Activated CD8-positive, alpha-beta memory T cell treated with anti-CD3 and anti-CD28 coated beads for 1 hour (primary cell): ENCODE measurements at places on chromosomes 11 and 22.

GRCh38 chr11:78187366-78188285 is 800 bp downstream of the KCTD21 start:
- peak; percentile 36 for DNase-seq

GRCh38 chr11:64935359-64936081 is at the start of gene GPHA2:
GPHA2 (minus strand) TSS chr11:64935893; CDS start chr11:64935460, 433 bp downstream.
- no peak for DNase-seq

GRCh38 chr22:23523713-23524112 is 56.4 kb downstream of the IGLL1 start:
- no peak for DNase-seq

DNA sequence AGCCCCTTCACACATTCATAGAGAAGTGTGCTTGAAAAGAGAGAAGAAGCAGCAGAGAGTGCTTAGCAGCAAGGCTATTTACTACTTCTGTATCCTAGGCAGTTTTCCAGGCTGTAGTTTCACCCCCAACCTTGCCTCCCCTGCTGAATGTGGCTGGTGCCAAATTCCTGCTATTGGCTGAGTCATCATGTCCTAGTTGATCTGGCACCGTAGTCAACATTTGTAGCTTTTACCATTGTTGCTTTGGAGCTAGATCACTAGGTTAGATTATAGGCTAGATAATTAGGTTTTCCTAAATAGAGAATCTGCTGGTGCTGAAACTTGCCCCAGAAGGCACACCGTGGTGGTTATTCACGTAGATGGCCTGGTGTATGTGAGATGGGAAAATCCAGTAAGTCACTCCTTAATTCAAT is 32.7 kb downstream of the ARHGAP42 start:
- DNase-seq, result no peak

DNA sequence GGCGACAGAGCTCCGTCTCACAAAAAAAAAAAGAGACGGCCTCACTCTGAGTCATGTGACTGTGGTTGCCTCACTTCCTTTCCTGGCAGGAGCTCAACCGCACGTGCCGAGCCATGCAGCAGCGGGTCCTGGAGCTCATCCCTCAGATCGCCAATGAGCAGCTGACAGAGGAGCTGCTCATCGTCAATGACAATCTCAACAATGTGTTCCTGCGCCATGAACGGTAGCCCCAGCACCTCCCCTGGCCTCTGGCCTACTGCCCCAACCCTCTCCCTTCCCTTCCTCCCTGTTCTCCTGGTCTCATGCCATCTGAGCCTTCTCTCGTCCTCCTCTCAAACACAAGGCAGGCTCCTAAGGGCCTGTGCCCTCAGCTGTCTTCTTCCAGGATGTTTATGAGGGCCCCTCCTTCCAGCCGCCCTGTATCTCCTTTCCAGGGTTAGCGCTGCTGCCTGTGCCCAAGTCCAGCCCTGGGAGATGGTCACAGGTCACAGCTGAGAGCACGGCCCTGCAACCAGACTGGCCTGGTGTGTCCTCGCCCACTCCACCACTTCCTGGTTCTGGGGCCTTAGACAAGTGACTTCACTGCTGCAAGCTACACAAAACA is 30.7 kb downstream of the TOM1 start:
- peak; percentile 16 for DNase-seq

- no peak for DNase-seq
Observed at GRCh38 chr11:1479006-1479677, 7.4 kb downstream of the MOB2 start.

DNA sequence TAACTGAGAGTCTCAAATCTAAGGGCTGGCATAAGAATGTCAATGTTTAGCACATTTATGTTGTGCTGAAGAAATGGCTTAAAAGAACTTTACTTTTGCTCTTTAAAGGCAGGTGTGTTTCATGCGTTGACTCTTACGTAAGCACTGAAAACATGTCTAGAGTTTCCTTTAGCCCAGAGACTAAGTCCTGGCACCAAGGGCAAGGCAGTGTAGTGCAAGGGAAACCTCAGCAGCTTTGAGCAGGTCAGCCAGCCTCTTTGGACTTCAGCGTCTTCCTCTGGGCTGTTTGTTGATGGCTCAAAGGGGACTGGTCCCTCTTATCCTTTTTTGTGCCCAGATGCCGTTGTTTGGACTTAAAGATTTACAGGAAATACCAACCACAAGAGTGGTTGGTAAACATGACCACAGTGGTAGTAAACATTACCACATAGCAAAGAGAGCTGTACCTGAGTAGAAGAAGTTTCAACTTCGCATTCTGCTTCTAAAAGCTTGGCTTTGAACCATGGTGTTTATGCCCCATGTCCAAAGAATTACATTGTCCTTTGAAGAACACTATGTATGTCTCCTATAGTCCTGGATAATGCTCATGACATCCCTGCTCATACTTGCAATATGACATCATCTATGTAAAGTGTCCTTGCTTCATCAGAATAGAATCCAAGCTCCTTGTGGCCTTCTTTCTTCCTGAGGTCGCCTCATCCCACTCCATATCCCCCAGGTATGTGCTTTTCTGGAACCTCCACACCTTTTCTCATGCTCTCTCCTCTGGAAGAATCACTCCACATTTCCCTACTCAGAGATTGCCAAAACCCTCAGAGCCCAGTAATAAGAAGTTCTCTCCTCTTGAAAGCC is 23.5 kb downstream of the TENM4 start:
- no peak for DNase-seq

- DNase-seq, result no peak
Observed at GRCh38 chr11:126339073-126339862, 16.2 kb upstream of the ST3GAL4 start.

- no peak for DNase-seq
Observed at GRCh38 chr22:48842976-48843375, 984.7 kb downstream of the BRD1 start.

- DNase-seq, result no peak
Observed at GRCh38 chr11:57647960-57648800, 1.5 kb downstream of the YPEL4 start.

DNA sequence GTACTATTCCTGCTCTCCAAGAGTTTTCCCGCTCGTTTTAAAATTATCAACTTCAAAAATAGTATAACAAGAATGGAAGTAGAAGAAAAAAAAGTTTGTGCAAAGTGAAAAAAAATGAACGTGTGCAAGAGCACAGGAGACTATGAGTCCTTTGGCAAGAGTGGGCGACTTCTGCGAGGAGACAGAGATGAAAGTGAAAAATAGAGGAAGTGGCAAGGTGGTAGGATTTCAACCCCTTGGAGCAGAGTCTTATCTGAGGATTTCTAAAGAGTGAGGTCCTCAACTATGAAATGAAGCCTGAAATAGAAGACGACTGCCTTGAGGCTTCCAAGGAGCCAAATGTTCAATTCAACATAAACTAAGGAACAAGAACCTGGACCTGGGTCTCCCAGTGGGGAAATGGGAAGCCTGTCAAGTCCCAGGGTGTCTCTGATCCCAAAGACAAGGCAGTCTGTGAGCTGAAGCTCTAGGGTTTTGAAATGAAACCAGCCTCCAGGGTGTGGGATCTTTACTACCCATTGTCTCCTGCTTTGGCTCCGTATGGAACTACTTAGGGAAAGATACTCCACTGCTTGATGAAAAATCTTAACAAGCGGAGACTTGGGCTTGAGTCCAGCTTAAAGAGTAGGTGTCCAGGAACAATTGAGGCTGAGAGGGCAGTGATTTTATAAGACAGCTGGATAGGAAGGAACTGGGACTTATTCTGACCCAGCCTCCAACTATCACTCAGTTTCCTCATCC is 4.8 kb downstream of the P4HA3 start:
- DNase-seq, result no peak

- DNase-seq, result no peak
Observed at GRCh38 chr11:65132988-65133700, 1.2 kb downstream of the SYVN1 start.

- DNase-seq, result no peak
Observed at GRCh38 chr11:121417055-121417551, 35.0 kb upstream of the SORL1 start.

DNA sequence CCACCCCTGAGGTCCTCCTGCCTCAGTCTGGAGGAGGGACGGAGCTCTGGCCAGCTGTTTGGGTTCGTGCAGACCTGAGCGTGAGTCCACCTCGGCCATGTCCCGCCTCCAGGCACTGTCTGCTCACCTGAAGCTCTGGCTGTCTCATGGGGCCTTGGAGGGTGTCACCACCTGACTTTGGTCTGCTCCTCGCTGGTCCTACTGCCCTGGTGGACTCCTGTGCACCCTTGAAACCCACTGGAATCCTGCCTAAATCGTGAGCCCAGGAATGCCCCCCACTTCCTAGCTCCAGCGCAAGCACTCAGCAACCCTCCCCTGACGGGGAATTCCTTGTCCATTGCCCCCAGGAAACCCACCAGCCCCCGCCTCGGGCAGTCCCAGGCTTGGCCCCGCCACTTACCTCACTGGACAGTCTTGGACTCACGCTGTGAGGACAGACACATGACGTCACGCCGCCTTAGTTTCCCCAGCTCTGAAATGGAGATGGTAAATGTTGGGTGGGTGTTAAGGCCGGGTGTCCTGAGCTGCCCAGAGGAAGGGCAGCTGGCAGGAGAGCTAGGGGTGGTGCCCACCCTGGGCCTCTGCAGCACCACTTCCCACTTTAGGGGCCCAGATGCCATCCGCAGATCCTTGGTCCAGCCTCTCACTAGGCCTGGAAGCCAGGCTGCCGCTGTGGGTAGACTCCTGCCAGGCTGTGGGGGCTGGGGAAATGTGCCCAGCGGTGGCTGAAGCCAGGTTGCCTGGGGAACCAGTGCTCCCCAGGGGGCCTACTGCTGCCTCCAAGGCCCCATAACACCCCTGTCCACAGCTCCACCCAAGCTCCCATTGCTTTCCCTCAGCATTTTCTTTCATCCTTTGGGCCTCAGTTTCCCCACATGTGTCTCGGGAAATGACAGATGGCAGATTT is 18.2 kb upstream of the TBX1 start:
- DNase-seq, result no peak

- no peak for DNase-seq
Observed at GRCh38 chr11:45289369-45289768, 3.2 kb upstream of the SYT13 start.

GRCh38 chr11:83070731-83071566 is 748 bp downstream of the RAB30 start:
- DNase-seq, result no peak

- no peak for DNase-seq
Observed at GRCh38 chr11:48029681-48030290, 49.4 kb downstream of the PTPRJ start.

GRCh38 chr11:105923807-105924206 is 98.2 kb downstream of the MSANTD4 start:
- DNase-seq, result no peak

GRCh38 chr11:15910761-15911160 is 445.6 kb downstream of the SOX6 start:
- no peak for DNase-seq

DNA sequence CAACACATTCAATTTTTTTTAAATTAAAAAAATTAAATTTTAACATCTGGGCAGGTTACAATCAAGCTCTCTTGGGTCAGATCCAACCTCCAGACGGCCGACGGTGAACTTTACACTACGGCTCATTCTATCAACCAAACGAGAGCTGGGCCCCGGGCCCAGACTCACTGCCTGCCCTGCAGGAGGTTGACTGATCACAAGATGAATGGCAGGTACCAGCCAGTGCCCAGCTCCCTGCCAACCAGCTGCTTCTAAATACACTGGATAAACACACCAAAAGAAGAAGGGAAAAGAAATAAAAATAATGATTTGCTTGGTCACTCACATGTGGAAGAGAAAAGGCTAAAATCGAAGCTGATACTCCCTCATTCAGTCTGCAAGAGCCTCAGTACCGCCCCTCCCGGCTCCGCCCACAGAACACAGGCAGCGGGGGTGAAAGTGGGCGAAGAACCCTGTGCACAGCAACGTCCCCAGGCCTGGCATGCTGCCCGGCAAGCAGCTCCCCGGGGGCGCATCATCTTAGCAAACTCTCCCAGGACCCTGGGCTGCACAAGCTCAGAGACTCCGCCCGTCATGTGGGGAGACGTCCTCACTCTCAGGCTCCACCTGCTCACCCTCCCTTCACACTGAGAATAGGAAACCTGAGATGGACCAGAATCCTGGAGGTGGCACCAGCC is 303.4 kb downstream of the SHANK2 start:
- DNase-seq, result no peak

- DNase-seq, result no peak
Observed at GRCh38 chr11:1348796-1349326, 39.4 kb upstream of the TOLLIP start.

- DNase-seq, result no peak
Observed at GRCh38 chr22:30783021-30783420, 88.3 kb downstream of the OSBP2 start.

DNA sequence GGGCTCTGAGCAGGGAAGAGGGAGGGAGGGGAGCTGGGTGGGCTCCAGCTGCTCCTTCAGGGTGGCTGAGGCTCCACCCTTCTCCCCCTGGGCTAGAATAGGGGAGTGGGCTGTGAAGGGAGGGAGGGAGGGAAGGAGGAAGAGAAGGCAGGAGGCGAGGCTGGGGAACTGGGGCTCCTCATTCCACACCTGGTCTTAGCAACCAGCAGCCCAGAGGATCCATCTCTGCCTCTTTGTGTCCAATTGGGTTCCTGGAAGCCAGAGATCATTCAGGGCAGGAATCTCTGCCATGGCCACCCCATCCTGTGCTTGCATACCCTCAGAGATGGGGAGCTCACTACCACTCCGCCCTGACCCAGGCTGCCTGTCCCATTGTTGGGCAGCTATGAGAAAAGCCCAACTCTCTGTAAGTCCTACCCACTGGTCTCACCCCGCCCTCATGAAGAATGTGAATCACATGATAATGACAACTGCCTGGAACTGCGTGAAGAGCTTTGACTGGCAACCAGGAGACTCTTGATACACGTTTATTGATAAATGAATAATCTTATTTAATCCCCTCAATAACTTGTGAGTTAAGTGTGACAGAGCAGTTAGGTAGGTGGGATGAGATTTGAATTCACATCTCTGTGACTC is 7.9 kb downstream of the NCF4 start:
- no peak for DNase-seq

DNA sequence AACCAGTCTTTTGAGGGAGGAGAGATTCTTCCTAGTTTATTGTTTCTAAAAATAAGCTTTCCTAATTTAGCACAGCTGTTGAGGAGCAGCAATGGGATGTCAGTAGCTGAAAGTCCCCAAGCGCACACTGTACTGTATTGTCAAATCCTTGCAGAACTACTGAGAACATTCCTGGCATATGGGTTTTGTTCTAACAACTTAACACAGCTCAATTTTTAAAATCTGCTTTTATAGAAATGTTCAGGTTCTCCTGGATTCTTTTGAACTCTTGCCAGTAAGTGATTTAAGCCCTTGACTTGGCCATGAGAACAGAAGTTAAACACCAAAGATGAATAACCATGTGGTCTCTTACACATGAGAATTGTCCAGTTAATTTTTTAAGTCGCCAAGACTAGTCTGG is 218.6 kb downstream of the FAT3 start:
- no peak for DNase-seq

DNA sequence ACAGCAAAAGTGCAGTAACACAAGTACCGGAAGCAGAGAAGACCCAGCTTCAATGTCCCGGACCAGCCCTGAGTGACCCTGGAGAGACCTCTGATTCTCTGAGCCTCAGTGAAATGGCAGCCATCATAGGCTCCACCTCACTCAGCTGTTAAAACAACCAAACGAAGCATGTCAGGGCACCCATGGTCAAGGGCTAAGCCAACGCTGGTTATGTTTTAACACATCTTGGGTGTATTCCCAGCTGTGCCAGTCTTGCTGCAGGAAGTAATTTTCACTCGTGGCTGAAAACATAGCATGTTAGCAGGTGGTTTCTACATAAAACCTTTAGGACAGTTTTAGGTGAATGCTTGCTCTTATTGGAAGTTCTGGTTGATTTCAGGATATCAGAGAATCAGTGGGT is 30.9 kb downstream of the LMO2 start:
- no peak for DNase-seq

GRCh38 chr11:20783220-20783619 is 113.8 kb downstream of the NELL1 start:
- no peak for DNase-seq
